NB4 (cell line): ENCODE measurements at places on chromosomes 13 and 19.
A peak's percentile ranks its signal among the peaks of the same experiment; 100 is the strongest.

DNA sequence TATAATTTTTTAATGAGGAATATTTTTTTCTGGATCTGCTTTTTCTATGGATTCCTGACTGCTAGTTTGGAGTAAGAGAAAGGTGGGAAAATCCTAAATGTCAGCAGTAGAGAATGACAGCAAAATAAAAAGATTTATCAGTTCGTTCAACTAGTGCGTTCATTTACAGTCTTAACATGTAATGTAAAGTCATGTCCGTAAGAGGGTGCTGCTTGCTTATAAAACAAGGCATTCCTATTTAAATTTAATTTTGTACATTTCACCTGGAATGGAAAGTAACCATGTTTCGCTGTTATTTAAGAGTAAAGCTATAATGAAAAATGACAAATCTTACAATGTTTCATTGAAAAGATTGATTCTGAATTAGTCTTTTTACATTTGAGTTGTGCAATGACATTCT lies 76.6 kb downstream of the ZMYM2 start:
- DNase-seq = no peak

- no peak for DNase-seq
These were observed 223.5 kb downstream of the POSTN start for GRCh38 chr13:37375071-37375470.

- DNase-seq = no peak
These were observed 29.1 kb downstream of the ATP12A start for GRCh38 chr13:24709186-24709913.

DNA sequence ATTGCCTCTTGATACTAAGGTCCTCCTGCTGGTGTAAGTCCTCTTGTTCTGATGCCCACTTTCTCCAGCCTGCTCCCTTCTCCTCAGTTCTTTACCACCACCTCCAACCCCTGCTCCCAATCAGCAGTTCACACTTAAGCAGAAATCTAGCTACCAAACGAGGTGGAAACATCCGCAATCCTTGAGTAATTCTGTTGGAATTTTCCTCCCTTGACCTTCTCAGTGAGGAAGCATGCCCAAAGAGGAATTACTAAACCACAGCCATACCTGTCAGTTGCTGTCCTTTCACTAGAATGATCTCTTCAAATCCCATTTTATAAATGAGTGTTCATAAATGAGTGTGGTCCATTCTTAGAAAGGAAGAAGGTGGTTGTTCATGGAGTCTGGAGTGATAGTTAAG lies 289.9 kb downstream of the DACH1 start:
- no peak for DNase-seq

- no peak for DNase-seq
These were observed 589 bp downstream of the RBM26 start for GRCh38 chr13:79405501-79405830.

- DNase-seq = no peak
These were observed 24.8 kb upstream of the ZNF527 start for GRCh38 chr19:37346091-37346490.

DNA sequence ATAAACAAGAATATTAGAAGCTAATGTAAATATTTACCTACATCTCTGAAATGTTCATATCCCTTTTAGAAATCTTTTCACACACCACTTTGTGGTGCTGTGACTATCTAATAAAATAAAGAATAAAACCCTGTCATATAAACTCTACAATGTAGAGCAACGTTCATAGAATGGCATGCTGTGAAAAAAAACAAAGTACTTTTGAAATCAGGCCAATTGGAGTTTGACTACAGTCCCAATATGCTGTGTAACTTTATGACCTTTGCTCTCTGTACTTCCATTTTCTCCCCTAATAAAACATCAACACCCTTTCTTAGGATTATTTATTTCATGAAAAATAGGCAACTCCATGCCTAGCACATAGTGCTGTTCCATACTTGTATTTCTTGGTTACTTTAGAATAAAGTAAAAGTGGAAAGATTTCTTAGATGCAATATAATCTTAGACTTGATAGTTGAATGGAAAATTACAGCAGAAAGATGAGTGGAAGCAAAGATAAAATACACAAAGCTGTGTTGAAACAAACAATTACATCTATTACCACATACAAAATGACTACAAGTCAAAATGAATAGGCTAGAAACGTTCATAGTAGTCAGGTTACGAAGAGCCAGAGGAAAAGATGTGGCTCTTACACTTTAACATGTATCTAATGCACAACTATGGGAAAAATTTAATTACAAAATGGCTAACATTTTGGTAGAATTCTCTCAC lies 613.2 kb upstream of the SLITRK5 start:
- DNase-seq = no peak

DNA sequence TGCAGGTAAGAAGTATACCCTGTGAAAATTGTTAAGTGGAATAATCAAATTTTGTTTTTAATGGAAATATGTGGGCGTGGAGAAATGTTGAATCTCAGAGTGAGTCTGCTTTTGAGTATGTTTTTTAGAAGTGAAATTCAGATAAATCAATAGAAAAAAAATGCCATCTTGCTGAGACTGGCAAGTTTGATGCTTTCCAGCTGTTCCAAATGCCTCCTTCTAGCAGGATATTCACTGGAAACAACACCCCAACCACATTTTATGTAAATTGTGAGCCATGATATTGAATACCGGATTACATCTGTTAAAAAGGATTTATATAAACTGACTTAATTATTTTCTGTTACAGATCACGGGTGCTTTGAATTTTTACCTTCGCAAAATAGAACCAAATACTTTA lies 115.4 kb downstream of the ITGBL1 start:
- DNase-seq = no peak

- no peak for DNase-seq
These were observed 121.9 kb upstream of the TSC22D1 start for GRCh38 chr13:44698066-44698465.

- no peak for DNase-seq
These were observed 433.7 kb downstream of the DIAPH3 start for GRCh38 chr13:59730026-59730425.

DNA sequence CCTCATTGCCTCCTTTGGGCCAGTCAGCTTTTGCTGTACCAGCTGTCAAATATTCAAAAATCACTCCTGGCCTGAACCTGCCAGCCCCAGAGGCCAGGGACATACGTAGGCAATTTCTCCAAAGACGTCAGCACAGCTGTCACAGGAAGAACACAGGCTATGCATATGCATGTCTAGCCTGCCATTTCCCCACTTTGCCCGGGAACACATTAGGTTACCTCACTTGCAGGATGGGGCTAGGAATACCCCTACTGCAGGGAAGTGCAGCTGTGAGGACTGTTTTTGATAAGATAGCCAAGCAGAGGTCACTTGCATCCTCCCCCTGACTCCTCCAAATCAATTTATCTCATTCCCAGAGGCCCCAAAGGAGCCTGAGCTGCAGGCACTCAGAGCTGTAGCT lies 2.8 kb downstream of the ZNF667 start:
- no peak for DNase-seq

DNA sequence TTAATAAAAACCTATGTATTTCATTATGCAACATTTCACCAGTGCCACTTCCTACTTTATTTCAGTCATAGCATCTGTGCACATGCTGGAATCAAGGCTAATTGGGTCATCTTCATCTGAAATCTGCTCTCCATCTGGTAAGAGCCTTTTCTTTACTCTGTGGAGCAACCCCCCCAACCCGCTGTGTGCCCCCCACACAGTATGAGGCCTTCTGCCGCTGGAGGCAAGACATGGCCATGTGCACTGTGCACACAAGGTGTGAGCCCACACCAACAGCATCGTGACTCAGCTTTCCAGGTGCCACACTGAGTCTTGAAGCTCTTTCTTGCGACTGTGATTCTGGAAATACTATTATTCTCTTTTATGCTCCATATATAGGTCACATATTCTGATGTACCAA lies 471.0 kb downstream of the TBC1D4 start:
- no peak for DNase-seq

DNA sequence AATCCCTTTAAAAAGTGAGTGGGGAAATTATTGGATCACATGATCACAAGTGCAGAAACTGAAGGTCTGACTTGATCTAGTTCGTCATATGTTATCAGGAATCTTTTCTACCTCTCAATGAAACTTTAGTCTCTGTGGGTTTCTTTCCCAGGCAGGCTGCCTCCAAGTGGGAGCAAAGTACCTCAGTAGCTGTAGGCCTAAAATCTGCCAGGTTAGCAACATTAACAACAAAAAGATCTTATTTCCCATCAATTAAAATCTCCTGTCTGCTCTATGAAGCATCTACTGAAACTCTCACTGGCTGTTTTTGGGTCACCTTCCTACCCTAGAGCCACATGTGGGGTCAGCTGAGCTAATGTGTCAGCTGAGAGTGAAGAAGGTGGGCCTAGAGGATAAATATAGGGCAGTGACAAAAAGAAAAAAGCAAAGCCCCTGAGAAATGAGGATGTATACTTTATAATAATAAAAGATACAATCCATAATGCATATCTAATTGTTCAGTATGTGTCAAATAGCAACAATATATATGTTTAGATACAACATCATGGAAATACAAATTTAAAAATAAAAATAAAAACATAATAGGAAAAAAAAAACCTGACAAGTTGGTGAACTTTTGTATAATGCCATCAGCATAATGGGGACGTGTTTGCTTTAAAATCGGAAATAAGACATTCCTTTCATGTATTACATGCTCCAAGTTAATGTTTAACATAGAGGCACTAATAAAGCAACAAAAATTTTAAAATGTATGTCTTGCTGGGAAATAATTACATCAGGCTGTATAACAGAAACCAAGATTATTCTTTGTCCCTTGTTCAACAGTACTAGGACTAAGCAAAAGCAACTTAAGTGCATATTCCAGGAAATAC lies 141.1 kb downstream of the GPC5 start:
- no peak for DNase-seq

GRCh38 chr13:47139519-47139918 lies 242.7 kb upstream of the HTR2A start:
- no peak for DNase-seq

DNA sequence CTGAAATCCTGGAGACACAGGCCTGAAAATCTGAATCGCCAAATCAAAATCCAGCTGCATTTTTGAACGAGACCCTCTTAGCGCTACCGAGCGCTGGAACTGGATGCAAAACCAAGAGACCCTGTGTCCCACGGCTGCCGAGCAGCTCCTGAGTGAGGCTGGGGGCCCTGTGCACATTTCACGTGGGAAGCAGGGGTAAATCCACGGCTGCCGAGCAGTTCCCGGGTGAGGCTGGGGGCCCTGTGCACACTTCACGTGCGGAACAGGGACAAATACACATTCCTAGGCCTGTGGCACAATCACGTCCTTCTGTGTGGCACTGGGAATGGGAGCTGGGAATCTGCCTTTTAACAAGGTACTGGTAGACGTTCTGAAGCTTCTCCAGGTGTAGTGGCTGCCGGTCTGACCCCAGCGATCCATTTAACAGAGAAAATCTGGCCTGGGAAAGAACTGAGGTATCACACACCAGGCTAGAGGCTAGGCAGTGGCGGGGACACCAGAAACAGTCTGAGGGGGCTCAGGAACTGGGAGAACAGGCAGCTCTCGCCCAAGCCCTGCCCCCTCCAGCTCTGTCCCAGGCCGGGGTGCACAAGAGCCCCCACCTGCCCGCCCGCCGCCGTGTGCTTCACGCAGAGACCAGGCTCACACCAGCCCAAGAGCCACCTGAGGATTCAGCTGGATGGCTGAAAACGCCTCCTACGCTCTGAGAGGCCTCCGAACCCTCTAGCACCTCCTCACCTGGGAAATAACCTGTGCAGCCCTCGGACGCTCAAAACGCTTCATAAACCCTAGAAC lies 11.0 kb upstream of the C2CD4C start:
- no peak for DNase-seq

DNA sequence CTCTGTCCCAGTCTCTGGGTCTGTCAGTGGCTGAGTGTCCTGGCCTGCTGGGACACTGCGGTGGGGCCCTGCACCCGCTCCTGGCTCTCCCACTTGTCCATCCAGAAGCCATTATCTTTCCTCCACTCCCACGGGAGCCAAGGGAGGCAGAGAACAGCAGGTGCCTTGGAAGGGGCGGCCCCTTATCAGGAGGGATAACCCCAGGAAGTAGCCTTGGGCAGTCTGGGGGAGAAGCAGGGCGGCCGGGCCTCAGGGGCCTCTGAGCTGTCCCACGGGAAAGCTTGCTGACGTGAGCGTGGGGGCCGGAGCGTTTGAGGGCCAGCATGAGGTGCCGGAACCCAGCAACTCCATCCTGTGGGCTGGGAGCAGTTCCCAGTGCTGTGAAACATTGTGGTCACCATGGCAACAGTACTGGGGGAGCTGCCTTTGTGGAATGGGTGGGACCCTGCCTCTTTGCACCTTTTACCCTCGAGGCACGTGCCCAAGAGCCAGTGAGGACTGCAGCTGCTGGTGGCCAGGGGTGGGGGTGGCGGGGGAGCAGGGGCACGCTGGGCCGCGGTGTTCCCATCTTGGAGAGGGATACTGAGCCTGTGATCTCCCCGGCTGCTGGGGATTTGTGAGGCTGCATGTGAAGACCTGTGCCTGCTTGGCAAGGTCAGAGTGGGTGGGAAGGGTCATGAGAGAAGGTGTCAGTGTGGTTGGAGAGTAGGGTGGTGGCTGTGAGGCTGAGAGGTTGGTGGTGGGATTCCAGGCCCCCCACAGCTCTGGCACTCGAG lies 20.9 kb downstream of the KLHL26 start:
- peak; percentile 85 for DNase-seq
